ENCODE measurements at places on chromosomes 11 and 22. TPM values are rescaled to one million over a fixed set of nuclear protein-coding genes. Genes with fewer than 3 reads are reported as not detected.

OR2AT4 gene
- total RNA-seq: not detected

GGTLC3 gene
- total RNA-seq: not detected

ART1 gene
- total RNA-seq: not detected

CST6 gene
- total RNA-seq: 58.5 TPM

P2RY6 gene
- 3.6 TPM for total RNA-seq

RASL10A gene
- 0.38 TPM for total RNA-seq

CDKN1C gene
- 8.5 TPM for total RNA-seq

ISX gene
- total RNA-seq: not detected

STK33 gene
- total RNA-seq: 0.48 TPM

GDPD4 gene
- total RNA-seq: not detected

WT1 gene
- not detected for total RNA-seq

FAM180B gene
- not detected for total RNA-seq

ACRV1 gene
- not detected for total RNA-seq

CBL gene
- total RNA-seq: 12.9 TPM

MRGPRG gene
- not detected for total RNA-seq

LDLRAD3 gene
- total RNA-seq: 6.8 TPM

BTBD18 gene
- not detected for total RNA-seq

PARVG gene
- total RNA-seq: 3.3 TPM

CDC42EP1 gene
- 89.4 TPM for total RNA-seq

GSTT2 gene
- not detected for total RNA-seq

LMO2 gene
- total RNA-seq: 7.0 TPM

All from esophagus squamous epithelium (tissue), 5 donors.